HAP-1 (cell line): ENCODE measurements at places on chromosomes 1 and 21.
A peak's percentile ranks its signal among the peaks of the same experiment; 100 is the strongest.

DNA sequence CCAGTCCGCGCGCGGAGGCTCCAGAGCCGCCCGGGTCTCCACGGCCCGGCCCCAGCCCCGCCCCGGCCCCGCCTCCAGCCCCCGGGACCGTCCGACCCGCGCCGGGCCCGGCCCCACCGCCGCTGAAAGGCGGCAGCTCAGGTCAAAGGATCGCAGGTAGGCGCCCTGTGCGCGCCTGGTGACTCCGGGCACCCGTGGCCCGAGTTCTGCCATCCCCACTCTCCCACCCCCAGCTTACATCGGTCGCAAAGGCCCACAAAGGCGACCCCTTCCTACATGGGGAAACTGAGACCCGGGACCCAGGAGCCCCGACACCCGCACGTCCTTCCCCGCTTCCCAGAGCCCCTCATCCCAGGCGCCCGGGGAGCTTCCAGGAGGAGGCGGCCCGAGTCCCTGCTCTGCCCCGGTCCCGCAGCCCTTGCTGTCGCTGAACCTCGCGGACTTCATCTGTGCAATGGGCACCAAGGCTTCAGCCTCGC, at the start of gene TMEM200B:
Gene TMEM200B (minus strand): TSS at position 17 of the 479 bp plus-strand sequence. CDS start 2,075 bp downstream, outside the sequence.
- peak; percentile 23 for DNase-seq

- DNase-seq = no peak
Measured at GRCh38 chr1:9822897-9823692, 670 bp downstream of the CLSTN1 start.

GRCh38 chr1:203663294-203663693, 36.7 kb downstream of the ATP2B4 start:
- no peak for DNase-seq

GRCh38 chr1:97942161-97943123, 21.6 kb upstream of the DPYD start:
- DNase-seq = no peak

GRCh38 chr1:82778612-82779011, 977.9 kb downstream of the ADGRL2 start:
- DNase-seq = no peak

GRCh38 chr1:211335522-211336157, 9.0 kb downstream of the TRAF5 start:
- DNase-seq = no peak

DNA sequence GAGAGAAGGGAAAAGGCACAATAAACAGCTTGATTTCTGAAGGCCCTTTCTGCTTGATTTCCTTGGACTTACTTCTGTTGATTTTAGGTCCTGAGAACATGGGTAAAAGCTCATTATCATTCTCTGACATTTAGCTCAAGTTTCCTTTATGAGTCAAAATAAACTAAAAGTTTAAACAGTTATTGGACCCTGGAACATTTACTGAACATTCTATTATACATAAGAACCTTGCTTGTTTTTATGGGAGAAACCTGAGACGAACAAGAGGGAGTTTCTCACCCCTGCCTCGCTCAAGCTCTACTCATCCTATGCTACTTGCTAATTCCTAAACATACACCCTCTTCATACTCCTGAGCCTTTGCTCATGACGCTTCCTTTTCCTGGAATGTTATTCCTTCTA, 538.3 kb upstream of the PKN2 start:
- DNase-seq = no peak

DNA sequence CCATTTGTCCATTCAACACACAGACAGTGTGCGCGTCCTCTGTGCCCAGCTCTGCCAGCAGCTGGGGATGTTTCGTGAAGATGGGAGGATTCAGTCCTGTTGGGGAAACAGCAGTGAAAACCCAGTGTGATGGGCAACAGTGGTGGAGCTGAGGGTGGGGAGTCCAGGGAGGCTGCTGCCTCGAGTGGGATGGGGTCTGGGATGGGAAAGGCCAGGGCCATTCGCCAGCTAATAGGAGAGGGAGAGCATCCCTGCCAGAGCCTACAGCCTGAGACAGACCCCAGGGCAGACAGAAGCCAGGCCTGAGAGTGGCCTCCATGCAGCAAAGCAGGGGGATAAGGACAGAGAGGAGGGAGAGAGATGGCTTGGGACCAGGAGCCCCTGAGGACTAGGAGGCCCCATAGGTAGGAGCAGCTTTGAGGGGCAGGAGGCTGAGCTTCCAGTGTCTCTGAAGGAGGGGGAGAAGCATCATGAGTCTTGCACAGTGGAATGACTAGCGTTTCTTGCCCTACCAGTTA, 252.6 kb downstream of the NPHP4 start:
- no peak for DNase-seq

- peak; percentile 43 for DNase-seq
Measured at GRCh38 chr1:42983693-42984092, 25.0 kb upstream of the SLC2A1 start.

- no peak for DNase-seq
Measured at GRCh38 chr1:236000781-236001180, 64.1 kb downstream of the NID1 start.

GRCh38 chr1:51329443-51330325, 678 bp downstream of the TTC39A start:
- DNase-seq = no peak

GRCh38 chr1:77394166-77394565, 112.3 kb downstream of the AK5 start:
- peak; percentile 77 for DNase-seq

DNA sequence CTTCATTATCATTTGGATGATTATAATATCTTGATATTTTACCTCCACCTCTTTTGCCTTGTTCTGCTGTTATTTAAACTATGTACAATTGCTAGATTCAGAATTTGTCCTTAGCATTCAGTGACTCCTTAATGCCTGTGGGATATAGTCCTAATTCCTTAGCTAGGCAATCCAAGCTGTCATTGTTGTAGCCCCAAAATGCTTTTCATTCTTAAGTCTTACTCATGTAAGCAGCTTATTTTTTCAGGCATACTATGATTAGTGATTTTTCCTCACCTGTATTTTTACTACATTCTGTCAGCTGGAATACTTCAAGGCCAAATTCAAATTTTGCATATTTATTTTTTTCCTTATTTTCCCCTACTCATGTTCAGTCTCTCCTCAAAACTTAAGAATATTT, 13.4 kb downstream of the PKN2 start:
- DNase-seq = no peak

GRCh38 chr1:91729621-91730358, 156.2 kb downstream of the TGFBR3 start:
- no peak for DNase-seq

GRCh38 chr1:21236178-21236577, 54.1 kb downstream of the ECE1 start:
- DNase-seq = no peak

GRCh38 chr1:179745131-179745611, 2.1 kb downstream of the FAM163A start:
- DNase-seq = no peak

GRCh38 chr1:107175102-107175909, 34.5 kb downstream of the NTNG1 start:
- no peak for DNase-seq
